ENCODE measurements at places on chromosomes 7 and 10. TPM values are rescaled to one million over a fixed set of nuclear protein-coding genes. Genes with fewer than 3 reads are reported as not detected.
A peak's percentile ranks its signal among the peaks of the same experiment; 100 is the strongest.

- no peak for DNase-seq
Measured at GRCh38 chr10:110113670-110114337, 93.6 kb upstream of the MXI1 start.

Gene PRKCQ
- total RNA-seq, result 4.5 TPM

DNA sequence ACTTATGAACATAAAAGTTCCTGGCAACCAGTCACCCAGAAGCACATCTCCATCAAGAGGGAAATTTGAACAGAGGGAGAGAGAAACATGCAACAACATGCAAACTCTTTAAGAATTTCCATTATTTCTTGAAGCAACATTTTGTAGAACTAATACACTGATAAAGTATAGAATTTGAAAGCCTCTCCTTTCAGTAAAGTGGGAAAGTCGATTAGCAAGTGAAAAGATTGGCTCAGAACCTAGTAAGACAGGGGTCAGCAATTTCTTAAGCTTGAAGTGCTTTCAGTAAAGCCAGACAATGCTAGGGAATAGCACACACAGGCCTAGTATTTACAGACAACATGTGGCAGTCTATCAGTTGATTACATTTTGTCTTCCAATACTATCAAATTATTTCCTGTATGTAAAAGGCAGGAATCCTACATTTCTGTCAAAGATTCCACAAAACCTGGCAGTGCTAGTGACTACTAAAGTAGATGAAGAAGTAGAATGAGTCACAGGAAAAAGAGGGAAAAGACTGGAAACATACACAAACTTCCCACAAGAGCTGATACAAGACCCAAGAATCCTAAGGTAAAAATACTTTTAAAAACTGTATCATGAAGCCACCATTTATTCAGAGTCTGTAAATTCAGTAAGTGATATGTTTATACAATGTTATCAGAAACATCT is 25.2 kb downstream of the DNAJC1 start:
- DNase-seq, result no peak

GRCh38 chr7:22213081-22213480 is 143.9 kb downstream of the RAPGEF5 start:
- no peak for DNase-seq

GRCh38 chr7:88300401-88300945 is 6.2 kb downstream of the STEAP4 start:
- DNase-seq, result no peak

DNA sequence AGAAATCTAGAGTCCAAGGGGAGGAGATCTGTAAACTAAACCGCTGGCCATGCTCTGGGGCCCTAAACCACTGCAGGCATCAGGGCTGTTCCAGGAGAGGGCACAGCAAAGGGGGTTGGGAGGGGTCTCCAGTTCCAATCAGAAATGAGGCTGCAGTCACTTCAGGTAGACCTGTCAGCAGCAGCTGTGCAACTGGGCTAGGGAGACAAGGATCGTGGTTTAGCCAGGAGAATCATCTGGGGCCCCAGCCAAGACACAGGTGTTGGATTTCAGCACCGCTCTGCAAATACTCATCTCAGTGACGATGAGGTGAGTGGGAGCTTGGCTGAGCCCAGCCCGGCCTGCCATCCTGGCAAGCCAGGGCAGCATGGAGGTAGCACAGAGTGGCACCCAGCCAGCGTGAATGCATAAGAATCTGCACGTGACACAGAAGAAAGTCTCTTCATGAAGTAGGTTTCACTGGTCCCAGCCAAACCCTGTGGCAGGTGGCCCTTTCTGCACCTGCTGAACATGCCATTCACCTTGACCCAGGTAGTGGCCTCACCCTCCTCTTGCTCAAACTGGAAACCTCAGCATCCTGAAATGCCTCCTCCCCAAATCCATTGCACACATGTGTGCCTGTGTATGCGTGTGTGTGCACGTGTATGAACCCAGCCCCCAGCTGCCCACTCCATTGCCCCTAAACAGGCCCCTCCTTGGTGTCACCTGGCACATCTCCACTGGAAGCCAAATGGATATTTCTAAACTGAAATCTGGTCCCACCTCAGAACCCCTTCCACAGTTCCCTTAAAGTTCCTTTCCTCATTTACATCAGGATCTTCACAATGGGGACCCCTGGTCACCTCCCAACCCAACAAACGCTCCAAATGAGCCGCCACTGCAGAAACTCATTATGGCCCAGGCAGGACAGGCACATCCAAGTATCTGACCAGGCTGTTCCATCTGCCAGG is 9.6 kb downstream of the GPRIN2 start:
- DNase-seq, result no peak

DNA sequence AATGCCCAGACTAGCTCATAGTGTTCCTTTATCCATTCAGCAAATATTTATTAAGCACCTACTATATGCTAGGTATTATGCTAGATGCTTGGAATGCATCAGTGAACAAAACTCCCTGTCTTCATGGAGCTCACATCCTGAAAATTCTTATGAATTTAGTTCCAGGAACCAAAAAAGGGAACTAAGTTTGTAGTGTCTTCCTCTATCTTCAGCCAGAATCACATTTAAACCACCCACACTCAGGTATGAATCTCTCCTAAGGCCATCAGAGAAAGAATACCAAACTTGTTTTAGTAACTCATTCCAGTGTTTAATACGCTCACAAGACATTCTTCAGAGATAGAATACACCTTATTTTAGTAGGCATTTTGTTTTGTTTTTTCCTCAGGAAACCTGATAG is 10.1 kb upstream of the EGR2 start:
- no peak for DNase-seq

Gene PHTF2
- total RNA-seq, result 7.7 TPM

GRCh38 chr10:7980196-7980595 is 74.3 kb upstream of the GATA3 start:
- DNase-seq, result no peak

GRCh38 chr7:2260820-2261219 is 18.8 kb downstream of the NUDT1 start:
- peak; percentile 13 for DNase-seq

DNA sequence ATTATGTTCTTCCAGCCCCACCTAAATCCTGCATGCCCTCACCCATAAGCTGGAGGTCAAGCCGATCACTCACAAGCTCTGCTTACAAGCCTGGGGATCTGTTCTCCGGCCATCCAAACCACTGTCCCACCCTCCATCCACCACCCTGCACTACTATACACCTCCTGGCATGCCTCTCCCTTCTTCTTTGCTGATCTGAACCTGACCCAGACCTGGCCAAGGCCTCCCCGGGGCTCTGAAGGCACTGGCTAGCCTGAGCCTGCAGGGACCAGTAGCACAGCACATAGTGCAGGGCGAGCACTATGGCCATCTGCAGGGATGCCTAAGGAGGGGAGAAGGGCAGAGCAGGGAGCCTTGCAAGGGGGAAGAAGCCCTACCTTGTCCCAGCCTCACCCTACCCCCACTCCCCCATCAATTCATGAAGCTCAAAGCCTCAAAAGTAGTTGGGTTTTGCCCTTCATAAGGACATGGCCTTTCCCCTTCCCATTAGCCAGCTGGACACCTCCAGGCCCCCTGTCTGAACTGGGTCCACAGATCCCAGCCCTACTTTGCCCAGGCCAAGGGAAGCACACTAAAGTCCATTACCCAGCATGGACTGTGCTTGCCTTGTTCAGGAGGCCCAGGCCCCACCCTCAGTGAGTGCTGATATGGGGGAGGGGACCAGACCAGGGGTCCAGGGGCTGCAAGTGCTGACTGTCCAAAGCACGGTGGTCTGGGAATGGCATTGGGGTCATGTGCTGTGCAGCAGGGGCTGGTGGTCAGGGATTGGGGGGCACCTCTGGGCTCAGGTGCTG is 29.6 kb downstream of the CHAT start:
- no peak for DNase-seq

DNA sequence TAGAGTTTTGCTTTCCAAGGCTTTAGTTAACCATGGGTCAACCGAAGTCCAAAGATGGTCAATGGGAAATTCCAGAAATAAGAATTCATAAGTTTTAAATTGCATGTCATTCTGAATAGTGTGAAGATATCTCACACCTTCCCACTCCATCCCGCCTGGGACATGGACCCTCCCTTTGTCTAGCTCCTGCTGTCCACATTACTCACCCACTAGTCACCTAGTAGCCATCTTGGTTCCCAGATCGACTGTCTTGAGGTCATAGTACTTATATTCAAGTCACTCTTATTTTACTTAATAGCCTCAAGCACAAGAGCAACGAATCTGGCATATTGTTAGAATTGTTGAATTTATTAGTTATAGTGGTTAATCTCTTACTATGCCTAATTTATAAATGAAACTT is 366.6 kb downstream of the PRPF18 start:
- no peak for DNase-seq

Gene PODXL
- total RNA-seq, result 11.4 TPM

- no peak for DNase-seq
Measured at GRCh38 chr7:140676306-140676705, 3.6 kb downstream of the ADCK2 start.
